ENCODE measurements at places on chromosomes 4 and X. TPM values are rescaled to one million over a fixed set of nuclear protein-coding genes. Genes with fewer than 3 reads are reported as not detected.
A peak's percentile ranks its signal among the peaks of the same experiment; 100 is the strongest.

GRCh38 chr4:139754938-139755337, 89.3 kb downstream of the MGST2 start:
- DNase-seq, result no peak

DNA sequence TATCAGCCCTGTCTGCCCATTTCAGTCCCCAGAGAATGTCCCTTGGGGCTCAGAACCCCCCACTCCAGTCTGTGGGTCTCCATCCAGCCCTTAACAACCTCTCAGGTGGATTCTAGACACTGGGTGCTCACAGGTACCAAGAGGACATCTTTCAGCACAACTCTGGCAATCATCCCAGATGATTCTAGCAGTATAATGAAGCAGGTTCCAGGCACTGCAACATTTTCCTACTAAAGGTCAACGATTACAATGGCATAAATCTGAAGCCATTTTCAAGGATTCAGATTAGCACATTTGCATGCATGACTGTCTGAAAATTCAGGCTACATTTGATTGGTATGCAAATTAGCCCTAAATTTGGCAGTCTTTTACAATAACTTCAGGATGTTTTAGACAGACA, 10.0 kb downstream of the SLC2A9 start:
- DNase-seq, result no peak

Gene TRIM2
- total RNA-seq, result 45.8 TPM

DNA sequence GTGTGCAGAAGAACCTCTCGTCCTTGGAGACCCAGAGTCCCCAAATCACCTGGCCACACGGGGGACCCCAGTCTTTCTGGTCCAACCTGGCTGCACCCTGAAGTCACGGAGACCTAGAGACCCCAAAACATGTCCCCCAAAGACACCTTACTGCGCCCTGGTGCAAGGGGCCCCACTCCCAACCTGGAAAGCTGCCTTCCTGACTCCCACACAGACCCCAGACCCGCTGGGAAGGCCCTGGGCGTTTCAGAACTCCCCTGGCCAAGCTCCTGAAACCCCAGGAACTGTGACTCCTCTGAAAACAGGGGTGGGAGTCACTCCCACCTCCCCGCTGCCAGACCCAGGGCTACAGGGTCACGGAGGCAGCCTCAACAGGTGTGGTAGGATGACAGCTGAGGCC, 12.7 kb upstream of the SHOX start:
- no peak for DNase-seq

DNA sequence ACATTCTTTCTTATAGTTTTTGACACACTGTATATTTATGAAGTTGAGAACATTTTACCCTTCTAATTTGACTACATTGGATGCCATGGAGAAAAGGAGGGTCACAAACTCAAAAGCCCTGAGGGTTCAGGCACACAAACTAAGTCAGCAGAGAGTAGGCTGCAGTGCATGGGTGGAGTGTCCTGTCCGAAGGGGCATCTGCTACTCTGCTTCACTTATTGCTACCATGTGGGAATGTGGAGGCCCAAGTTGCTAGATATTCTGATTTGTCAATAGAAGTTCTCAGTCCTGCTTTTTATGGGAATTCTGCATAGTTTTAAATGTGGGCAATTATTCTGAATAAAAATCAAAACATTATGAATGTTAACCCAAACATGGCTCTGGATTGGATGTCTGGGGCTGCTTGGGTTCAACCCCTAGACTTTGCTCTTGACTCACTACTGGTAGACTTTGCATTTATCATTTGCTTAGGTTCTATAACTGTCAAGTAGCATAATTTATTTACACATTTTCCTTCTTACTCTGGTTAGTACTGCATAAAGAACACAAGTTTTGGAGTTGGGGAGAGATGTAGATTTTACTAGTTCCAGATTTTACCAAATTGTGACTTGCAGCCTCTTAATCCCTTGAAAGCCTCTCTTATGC, 255.1 kb downstream of the SPRY1 start:
- no peak for DNase-seq

Gene BLTP1
- 49.1 TPM for total RNA-seq

GRCh38 chrX:52355108-52355507, 13.7 kb upstream of the XAGE2 start:
- DNase-seq, result no peak

Gene BOD1L1
- 17.5 TPM for total RNA-seq

DNA sequence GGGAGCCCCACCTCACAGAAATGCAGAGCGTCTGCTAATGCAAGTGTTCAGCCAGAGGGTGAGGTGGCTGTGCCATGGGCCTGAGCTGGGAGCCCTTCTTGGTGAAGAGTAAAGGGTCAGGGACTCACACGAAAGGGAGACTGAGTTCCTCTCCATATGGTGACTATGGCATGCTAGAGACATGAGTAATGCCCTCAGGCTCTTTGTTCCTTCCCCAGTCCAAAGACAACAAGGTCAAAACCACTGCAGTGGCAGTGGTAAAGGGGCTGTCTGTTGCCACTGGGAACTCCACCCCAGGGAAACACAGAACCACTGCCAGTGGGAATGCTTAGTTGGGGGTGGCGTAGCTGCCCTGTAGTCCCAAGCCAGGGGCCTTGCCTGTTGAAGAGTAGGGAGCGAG, 22.4 kb downstream of the RAB40AL start:
- DNase-seq, result no peak

- DNase-seq, result no peak
Measured at GRCh38 chr4:141395919-141396318, 175.2 kb downstream of the ZNF330 start.

DNA sequence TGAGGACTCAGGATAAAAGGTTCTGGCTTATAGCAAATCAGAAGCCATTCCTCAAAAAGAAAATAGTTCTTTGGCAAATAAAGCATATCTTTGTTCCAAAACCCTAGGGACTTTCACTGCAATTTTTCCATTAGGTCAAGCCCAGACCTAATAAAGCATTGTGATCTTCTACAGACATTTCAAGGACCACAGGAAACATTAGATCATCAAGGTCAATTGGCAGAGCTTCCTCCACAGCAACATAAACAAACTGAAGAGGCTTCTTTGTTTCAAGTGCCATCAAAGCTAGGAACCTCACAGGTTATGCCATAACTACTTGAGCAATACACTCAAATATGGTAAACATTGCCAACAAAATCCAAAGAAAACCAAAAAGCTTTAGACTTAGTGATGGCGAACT, 144.9 kb downstream of the ANXA5 start:
- DNase-seq, result peak; percentile 35

GRCh38 chrX:29852767-29853166, 362.6 kb upstream of the MAGEB2 start:
- DNase-seq, result no peak

DNA sequence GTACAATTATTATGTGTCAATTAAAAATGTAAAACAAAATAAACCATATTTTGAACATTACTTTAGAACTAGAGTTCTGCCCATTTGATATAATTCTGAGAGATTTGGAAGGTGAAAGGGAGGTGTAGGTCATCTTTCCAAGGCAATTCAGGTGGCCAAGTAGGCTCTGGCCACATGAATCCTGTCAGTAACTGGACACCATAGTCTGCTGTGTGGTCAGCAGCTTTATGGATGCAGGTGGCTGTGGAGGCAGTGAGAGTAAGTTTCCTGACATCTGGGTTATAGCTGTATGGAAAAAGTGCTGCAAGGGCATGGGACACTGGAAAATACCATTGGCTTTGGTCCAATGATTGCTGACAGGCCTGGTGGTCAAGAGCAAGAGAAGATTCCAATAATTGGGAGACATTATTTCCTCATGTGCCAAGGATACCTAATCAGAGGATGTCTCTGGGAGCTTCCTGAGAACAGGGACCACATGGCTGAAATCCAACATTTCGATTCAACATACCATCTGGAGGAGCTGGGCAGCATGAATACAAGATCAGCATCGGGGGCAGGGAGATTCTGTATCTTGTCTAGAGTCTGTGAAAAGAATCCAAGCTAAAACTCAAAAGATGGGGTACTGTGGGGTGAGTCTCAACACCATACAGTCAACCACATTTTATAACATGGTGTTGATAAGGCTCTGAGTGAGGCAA, 523.1 kb downstream of the MID1IP1 start:
- DNase-seq, result no peak

Gene VCX3B
- not detected for total RNA-seq

GRCh38 chr4:23297327-23297726, 592.5 kb downstream of the PPARGC1A start:
- DNase-seq, result no peak

DNA sequence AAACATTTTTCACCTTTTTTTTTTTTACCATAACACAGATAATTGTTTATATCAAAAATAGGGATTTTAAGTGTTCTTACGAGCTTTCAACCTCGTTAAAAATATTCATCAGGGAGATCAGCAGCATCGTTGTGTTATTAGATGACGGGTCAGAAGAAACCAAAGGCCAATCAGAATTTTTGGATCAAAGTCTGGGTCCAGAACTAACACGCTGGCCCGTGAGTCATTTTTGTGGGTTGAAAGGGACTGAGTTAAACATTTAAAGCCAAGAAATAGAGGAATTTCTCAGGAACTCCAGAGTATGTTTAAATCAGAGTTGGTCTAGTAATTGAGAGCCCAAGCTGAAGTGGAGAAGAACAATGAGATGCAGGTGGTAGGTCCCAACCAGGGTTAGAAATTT, 170.8 kb downstream of the TLL1 start:
- DNase-seq, result no peak

Gene AFM
- not detected for total RNA-seq

Gene MAGED1
- total RNA-seq, result 348 TPM

Gene GDI1
- total RNA-seq, result 109 TPM

DNA sequence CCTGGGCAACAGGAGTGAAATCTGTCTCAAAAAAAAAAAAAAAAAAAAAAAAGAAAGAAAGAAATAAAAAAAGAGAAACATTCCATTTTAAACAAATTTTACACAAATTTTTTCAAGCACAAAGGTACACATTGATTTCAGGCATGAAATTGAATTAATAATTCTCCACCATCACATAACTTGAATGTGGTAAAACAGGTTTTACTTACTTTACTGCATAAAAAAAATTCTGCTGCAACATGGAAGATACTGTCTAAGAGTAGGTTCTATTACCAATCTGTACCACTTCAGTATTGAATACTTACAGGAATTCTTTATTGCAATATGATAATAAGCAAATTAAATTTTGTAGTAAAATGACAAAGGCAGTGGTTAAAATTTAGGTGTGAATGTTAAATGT, 271.6 kb upstream of the ARSJ start:
- no peak for DNase-seq

GRCh38 chrX:83658731-83659130, 150.6 kb downstream of the POU3F4 start:
- no peak for DNase-seq

DNA sequence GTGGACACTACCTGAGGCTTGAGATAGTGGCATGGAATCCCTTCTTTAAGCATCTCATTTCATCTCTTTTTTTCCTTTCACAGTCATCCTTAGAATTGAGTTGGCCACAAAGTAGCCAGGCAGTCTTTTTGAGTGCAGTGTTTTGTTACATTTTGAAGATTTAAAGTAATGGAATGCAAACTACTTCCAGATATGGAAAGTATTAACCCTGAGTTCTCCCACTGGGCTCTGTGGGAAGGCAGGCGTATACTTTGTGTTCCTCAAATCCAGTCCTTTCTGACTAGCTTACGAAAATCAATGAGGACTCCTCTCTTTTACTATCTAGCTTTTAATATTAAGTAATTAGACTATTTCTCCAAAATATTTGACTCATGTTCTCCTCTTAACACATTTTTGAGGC, 29.9 kb downstream of the PCDH10 start:
- no peak for DNase-seq

Gene KIT
- 1.6 TPM for total RNA-seq

GRCh38 chr4:182736207-182736606, 181.0 kb downstream of the DCTD start:
- DNase-seq, result no peak

Gene ERCC6L
- total RNA-seq, result 0.18 TPM

Gene USP38
- 17.6 TPM for total RNA-seq

GRCh38 chr4:15145709-15146108, 143.4 kb downstream of the CPEB2 start:
- no peak for DNase-seq

Gene TMEM47
- 38.7 TPM for total RNA-seq

- no peak for DNase-seq
Measured at GRCh38 chr4:180169966-180170365, 2073.2 kb upstream of the TENM3 start.

Gene EGFL6
- not detected for total RNA-seq

DNA sequence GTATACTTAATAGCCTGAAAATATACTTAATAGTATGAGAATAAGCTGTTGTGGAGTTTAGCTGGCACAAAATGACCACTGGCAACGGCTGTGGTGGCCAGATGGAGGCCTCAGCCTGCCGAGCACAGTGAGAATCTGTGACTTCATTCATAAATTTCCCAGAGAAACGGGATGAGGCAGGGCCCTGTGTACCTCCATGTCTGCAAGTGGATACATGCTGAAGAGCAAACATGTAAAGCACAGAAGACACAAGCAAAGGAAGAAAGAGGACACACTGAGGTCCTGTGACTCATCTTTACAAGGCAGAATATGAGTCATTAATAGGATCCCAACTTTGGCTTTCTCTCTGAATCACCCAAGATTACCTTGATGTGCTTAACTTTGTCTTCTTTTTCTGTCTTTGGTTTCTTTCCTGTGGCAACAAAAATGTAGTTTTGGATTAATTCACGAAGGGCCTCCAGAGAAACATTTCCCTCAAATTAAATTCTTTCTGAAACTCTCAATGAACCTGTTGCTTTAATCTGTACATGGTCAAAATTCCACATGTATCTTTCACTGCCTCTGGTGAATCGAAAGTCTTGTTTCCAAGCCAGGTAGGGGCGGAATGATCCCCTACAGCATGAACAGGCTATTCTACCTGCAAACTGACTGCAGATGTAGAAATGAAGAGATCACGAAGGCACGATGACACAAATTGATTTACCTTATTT, 56.4 kb downstream of the IRF2 start:
- DNase-seq, result no peak

- DNase-seq, result no peak
Measured at GRCh38 chr4:1327526-1328266, 19.3 kb upstream of the UVSSA start.

GRCh38 chr4:179624768-179625181, 2182.5 kb upstream of the AGA start:
- DNase-seq, result peak; percentile 5

Gene BCORL1
- total RNA-seq, result 4.6 TPM

DNA sequence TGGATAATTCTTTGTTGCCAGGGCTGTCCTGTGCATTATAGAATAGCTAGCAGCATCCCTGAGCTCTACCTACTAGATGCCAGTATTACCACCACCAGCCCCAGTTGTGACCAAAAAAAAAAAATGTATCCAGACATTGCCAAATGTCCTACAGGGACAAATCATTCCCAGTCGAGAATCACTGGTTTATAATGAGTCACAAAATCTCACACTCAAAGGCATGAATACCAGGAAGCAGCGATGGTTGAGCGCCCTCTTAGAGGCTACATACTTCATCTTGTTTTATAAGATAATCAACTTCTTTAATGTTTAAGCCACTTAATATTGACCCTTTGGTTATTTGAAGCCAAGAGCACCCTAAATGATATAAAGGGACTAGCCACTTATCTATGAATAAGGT, 297.3 kb downstream of the DHX15 start:
- DNase-seq, result no peak

- no peak for DNase-seq
Measured at GRCh38 chr4:183789657-183790056, 115.5 kb upstream of the STOX2 start.

Gene KCTD8
- total RNA-seq, result 0.61 TPM

Measured in adrenal gland (tissue), 19 donors.